HTR-8/SVneo (cell line): ENCODE measurements at places on chromosomes 5 and 9.

GRCh38 chr5:111762895-111763294 lies 5.9 kb upstream of the NREP start:
- no peak for DNase-seq

- no peak for DNase-seq
These were observed 553.8 kb downstream of the PTPRD start for GRCh38 chr9:10059044-10059443.

- peak; percentile 57 for DNase-seq
These were observed 9.9 kb upstream of the PRR16 start for GRCh38 chr5:120454094-120454798.

DNA sequence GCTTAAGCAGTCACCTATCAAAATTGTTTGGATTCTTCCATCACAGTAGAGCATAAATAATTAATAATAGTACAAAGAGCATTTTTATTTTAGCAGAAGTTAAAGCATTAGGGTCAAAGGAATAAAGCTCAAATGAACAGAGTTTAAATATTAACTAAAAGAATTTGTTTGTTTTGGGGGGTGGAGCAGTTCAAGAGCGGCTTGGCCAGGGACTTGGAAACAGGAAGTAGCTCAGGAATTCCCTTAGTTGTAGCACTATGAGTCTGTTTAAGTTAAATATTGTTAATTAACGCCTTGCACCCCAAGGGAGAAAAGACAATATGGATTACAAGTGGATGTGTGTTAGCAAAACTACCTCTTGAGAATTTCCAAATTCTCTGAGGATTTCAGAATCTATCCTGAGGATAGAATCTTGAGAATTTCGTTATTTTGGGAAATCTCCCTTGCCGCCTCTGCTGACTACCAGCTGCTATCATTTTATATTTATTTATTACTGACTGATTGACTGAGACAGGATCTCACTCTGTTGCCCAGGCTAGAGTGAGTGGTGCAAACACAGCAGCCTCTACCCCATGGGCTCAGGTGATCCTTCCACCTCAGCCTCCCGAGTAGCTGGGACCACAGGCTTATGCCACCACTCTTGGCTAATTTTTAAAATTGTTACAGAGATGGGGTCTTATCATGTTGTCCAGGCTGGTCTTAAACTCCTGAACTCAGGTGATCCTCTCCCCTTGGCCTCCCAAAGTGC lies 96.7 kb upstream of the CHD1 start:
- DNase-seq = no peak
